ENCODE measurements at places on chromosomes 1 and 21.

DNA sequence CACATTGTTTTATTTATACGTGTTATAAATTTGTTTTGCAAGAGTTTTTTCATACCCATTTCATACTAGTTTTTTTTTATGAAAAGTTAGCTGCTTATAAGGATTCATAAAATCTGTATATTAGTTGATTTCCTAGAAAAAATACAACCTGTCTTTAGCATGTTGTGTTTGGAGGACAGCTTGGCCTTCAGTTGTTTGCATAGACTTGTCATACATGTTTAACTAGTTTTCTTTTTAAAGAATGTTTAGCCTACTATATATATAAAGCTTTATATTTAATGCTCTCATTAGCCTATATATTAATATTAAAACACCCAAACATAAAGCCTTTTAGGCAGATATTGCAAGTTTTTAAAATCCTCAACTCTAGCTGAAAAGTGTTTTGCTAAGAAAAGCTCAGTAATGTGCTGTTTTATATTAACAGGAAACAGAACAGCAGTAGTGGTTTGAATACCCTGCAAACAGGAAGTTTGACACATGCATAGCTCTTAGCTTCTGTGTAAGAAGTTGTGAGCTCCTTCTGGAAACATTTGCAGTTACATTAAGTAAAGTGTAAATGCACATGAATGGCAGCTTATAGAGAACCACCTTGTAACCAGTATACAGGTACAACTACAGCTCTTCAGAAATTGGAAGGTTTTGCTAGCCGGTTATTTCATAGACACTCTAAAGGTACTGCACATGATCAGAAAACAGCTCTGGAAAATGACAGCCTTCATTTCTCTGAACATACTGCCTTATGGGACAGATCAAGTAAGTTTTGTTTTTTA lies at the start of gene PRKACB:
Gene PRKACB (plus strand): TSS at position 476 of the 770 bp plus-strand sequence. CDS start 91 bp downstream, at position 567.
- no peak for DNase-seq

DNA sequence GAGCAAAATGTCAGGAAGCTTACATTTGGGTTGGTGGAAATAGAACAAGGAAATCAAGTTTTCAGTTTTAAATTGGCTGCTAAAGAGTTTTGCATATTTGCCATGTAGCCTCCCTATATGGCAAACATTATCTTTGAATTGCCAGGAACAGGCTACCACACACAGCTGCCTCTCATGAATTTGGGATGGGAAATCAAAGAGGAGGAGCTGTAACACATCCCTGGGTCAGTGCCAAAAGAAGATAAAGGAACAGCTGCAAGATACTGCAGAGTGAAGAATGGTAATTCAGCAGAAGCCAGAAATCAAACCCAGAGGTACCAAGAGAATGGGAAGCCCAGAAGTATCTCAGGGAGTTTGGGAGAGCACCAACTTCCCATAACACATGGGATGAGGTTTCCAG lies 18.6 kb upstream of the RASAL2 start:
- DNase-seq: no peak

- DNase-seq: no peak
Observed at GRCh38 chr1:215523906-215524305, 43.2 kb upstream of the KCTD3 start.

- DNase-seq: no peak
Observed at GRCh38 chr1:29439615-29440014, 203.3 kb downstream of the PTPRU start.

GRCh38 chr1:100719490-100719889 lies at the start of gene VCAM1:
TSS of gene VCAM1 (plus strand) at chr1:100719742. CDS start at chr1:100719861, 119 bp downstream.
- DNase-seq: no peak
